ENCODE measurements at places on chromosomes 3 and 15.
A peak's percentile ranks its signal among the peaks of the same experiment; 100 is the strongest.

- no peak for DNase-seq
Measured at GRCh38 chr3:170077361-170077760, 39.6 kb downstream of the GPR160 start.

DNA sequence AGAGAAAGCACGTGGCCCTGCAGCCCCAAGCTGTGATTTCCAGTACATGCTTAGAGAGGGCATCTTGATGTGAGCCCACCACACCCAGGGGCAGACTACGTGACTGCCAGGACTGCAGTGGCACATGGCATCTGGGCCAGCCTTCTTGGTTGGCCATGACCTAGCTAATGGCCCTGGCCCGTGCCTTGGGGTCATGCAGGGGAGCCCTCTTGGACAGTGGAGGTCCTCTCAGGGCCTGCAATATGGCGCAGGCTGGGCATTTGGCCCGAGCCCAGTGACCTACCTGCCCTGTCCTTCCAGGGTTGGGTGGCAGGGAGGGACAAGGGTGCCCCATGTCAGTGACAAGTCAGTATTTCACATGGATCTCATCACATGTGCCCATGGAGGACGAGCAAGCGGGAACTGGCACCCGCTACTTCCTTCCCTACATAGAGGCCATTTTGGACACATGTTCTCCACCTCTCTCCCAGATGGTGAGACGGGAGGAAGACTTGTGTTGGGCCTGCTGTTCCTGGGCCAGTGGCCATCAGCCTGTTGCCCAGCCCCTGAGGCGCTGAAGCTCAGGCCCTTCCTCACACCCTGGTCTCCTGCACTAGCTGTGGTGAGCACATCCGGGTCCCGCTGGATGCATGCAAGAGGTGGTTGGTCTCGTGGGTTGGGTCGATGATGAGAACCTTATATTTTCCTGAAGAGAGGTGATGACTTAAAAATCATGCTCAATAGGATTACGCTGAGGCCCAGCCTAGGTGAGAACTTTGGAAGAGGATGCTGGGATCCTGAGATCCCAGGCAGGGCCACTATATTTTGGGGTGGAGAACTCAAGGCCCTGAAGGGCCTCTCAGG, 195.6 kb downstream of the UBE3A start:
- no peak for DNase-seq

- no peak for DNase-seq
Measured at GRCh38 chr3:27253831-27254230, 115.4 kb downstream of the NEK10 start.

GRCh38 chr15:59516655-59517461, 78.9 kb downstream of the FAM81A start:
- peak; percentile 59 for DNase-seq

DNA sequence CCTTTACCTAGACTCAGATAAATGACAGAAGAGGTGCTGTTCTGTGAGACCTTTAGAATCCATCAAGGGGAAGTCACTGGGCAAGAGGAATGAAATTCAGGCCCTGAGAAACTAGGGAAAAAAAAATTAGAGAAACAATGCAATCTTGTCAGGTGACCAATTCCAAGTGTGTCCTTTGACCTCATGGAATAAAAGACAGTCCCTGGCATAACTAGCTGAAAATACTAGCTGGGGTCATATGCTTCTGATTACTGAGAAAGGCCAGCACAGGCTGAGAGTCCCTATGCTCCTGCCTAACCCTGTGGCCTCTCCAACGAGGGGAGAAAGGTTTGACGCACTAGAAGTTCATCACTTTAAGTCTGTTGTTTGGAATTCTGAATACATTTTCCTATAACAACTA, 167.3 kb downstream of the XXYLT1 start:
- DNase-seq: no peak

- no peak for DNase-seq
Measured at GRCh38 chr3:197297002-197297401, 1.4 kb downstream of the DLG1 start.

GRCh38 chr3:52109611-52110301, 44.5 kb downstream of the POC1A start:
- DNase-seq: no peak

DNA sequence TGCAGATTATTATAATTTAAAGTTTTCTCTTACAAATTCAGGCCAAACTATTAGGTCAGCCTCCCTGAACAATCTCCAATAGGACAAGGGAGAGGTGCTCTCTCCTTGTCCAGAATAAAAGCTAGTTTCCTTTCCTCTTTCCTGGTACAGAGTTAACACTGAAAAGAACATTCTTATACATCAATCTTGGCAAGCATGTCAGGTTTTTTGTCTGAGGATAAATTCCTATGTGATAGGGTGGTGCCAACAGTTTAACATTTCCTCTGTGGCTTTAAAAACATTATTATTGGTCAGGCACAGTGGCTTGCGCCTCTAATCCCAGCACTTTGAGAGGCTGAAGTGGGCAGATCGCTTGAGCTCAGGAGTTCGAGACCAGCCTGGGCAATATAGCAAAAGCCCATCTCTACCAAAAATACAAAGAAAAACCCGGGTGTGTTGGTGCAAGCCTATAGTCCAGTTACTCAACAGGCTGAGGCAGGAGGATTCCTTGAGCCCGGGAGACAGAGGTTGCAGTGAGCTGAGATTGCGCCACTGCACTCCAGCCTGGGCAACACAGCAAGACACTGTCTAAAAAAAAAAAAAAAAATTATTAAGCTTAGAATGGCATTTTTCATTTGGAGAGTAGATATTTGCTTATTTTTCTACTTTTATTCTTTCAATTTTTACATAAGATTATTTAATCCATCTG, 13.7 kb upstream of the ULK4 start:
- no peak for DNase-seq

- DNase-seq: no peak
Measured at GRCh38 chr3:48692551-48692950, 6.8 kb upstream of the NCKIPSD start.

- DNase-seq: no peak
Measured at GRCh38 chr3:192194085-192194484, 533.3 kb downstream of the FGF12 start.

- DNase-seq: no peak
Measured at GRCh38 chr15:77815015-77815414, 182.3 kb upstream of the LINGO1 start.
